ENCODE measurements at places on chromosomes 11 and 22.

DNA sequence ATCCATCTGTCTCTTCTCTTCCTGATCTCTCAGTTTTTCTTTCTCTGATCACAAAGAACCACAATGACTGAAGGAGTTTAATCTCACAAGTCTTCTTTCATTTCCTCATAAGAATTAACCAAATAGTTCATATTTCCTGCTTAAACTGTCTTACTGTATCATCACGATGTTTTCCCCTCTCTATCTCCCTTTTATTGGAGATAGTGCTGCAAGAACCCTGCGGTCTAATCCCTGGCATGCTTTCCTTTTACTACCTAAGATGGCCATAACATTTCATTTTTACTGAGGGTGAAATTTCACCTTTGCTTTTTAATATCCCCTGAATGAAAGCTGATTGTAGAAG is 28.9 kb downstream of the CARD18 start:
- no peak for DNase-seq

DNA sequence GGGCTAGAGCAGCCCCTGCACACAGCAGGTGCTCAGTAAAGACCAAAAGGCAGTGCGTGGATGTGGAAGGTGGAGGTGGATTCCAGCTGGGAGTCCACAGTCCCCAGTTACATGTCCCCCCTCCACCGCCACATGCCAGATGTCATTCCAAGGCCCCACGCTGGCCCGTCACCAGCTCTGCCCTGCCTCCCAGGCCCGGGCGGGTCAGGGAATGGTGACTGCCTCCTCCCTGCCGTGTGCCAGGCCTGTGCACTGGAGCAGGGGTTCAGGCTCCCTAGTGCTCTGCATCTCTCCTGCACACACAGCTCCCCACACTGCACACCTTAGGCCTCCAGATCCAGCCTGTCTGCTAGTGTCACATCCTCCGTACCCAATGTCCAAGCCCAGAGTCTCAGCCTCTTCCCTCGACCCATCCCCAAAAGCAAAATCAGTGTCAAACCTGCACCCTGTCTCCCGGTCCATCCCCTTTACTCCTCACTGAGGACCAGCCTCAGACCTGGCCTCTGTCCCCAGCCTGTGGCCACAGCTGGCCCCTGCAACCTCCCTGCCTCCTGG is 40.2 kb upstream of the PRODH start:
- no peak for DNase-seq

DNA sequence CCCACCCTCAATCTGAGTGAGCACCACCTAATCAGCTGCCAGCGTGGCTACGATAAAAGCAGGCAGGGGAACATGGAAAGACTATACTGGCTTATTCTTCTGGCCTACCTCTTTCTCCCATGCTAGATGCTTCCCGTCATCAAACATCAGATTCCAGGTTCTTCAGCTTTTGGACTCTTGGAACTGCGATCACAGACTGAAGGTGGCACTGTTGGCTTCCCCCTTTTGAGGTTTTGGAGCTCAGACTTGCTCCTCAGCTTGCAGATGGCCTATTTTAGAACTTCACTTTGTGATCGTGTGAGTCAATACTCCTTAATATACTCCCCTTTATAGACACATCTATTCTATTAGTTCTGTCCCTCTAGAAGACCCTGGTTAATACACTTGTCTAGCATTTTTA is 543.7 kb upstream of the RAG2 start:
- no peak for DNase-seq

GRCh38 chr22:28442711-28443525 is 236.7 kb downstream of the TTC28 start:
- DNase-seq: no peak

DNA sequence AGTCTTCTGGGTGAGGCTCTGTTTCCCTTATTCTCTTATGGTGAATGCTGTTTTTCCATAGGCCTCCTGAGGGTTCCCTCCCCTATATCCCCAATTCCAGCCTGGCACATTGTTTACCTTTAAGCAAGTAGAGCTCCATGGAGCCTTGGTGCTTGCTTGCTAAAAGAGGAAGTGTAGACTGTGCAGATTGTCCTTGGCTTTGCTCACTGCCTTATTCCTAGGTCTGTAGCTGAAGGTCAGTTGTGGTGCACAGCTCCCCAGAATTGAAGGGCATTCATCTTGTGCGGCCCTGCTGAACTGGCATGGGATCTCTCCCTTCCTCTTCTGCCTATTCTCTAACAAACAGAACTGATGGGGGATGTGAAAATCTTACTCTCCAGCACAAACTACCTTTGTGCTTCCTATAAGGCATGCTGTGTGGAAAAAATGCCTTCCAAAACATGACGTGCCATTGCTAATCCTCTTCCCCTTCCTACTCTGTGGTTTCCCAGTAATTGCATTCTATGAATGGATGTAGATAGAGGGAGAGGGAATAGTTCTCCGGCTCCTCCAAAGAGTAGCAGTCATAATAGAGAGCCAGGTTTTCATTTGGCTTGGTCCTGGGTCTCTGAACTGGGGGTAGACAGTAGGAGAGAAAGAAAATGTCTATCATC is 34.2 kb upstream of the PLET1 start:
- no peak for DNase-seq

- peak; percentile 48 for DNase-seq
These were observed 4.7 kb downstream of the CSDC2 start for GRCh38 chr22:41565403-41566054.

GRCh38 chr11:6686006-6686405 is 2.9 kb upstream of the MRPL17 start:
- no peak for DNase-seq

DNA sequence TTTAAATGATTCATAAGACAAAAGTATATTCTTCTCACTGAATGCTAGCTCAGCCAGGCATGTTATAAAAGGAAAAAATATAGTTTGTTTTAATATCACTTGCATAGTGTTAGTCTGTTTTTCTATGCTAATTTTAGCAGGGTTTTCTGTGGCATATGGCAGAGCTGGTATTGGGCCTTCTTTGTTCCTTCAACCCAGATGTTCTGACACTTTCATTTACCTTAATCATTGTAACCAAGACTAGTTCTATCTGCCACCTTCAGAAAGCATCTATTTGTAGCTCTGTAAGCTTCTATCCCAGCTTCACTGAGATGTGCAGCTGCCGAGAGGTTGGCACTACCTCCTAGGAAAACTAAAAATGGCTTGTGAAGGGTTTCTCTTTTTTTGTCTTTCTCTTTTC is 338.7 kb downstream of the GUCY1A2 start:
- DNase-seq: no peak

GRCh38 chr11:22371160-22371559 is 33.0 kb downstream of the SLC17A6 start:
- no peak for DNase-seq

DNA sequence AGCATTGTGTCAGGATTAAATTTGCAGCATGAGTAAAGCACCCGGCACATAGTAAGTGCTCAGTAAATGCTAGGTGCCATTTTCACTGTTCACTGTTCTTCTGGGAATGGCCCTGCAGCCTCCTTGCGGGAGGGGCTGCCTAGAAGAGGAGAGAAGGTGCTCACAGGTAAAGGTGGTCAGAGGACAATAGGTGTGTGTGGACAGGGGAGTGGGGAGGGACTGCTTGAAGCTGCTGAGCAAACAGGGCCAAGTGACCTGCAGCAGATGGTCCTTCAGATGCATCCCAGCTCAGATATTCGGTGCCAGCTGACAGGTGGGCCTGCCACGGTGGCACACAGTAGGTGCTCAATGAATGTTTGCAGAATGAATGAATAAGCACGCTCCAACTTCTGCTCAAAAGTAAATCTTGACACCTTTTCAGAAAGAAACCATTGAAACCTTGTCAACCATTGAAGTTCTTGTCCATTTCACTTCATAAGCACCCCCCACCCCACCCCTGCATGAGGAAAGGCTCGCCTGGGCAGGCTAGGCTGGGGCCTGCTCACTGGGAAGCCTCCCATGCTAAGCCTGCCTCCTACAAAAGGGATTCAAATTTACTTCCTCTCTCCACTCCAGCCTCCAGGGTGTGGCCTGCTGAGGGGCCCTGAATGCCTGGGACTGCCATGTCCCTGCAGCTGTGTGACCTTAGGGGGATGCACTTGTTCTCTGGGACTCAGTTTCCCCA is 1.6 kb downstream of the KIAA0930 start:
- no peak for DNase-seq

- no peak for DNase-seq
These were observed 36.0 kb upstream of the CHRNA10 start for GRCh38 chr11:3707176-3707575.

DNA sequence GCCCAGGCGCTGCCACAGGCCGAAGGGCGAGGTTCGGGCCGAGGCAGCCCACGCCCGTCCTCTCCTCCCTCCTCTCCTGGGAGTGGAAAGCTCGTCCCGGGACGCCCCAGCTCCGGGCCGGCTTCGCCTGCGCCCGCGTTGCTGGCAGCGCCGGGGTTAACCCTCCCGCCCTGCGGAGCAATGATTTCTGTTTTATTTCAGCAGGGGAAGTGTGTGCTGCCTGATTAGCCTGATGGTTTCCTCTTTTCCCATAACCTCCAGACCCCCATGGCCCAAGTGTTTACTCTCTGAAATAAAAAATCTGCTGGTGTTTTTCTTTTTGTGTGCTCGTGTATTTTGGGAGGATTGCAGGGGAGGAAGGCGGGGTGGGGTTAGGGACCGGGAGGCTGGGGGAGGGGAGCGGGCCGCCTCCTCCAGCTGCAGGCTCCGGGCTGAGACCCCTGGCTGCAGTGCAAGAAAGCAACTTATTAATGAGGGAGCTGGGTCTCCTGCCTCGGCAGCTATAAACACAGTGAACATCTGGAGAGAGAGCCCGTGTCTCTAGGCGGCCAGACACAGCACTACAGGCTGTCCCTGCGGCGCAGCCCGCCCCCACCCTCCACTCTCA is 38.6 kb downstream of the ETS1 start:
- DNase-seq: no peak

DNA sequence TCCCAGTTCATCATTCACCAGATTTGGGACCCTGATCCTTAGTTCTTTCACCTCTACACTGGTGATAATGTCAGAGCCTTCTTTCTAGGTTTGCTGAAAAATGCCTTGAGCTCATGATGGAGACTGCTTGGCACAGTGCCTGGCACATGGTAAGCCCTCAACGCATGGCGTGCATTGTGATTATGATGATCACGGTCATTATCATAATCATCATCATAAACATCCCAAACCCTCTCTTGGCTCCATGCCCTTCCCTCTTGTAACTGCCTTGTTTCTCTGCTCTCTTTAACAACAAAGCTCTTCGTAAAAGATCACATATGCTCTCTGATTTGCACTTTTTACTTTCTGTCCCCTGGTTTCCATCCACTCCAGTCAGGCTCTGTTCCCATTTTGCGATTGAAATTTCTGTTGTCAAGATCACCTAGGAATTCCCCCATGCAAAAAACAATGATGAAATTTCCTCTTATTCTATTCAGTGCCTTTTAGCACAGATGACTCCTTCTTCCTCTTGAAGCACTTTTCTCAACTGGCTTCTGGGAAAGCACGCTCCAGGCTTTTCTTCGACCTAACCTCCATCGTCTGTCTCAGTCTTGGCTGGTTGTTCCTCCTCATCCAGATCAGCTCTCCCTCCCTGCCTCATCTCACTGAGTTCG is 479.1 kb downstream of the OPCML start:
- DNase-seq: no peak

DNA sequence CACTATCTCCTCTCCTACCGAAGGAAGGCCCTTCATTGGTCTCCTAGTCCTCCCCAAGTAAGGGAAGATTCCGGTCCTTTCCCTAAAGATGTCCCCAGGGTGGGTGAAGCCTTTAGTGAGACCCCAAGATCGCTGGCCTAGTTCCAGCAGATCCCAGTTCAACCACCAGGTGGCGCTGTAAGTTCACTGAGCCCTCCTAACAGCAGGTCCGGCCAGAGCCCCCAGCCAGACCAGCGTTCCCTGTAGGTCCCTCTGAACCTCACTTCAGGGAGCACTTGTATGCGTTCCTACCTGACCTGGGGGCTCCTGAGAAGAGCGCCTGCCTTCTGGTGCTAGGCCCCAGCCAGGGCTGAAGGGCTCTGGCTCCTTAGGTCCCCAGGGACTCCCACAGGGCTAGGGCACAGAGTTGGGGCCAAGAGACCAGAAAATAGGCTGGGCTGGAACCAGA is 38.1 kb downstream of the LMO1 start:
- DNase-seq: peak; percentile 83

DNA sequence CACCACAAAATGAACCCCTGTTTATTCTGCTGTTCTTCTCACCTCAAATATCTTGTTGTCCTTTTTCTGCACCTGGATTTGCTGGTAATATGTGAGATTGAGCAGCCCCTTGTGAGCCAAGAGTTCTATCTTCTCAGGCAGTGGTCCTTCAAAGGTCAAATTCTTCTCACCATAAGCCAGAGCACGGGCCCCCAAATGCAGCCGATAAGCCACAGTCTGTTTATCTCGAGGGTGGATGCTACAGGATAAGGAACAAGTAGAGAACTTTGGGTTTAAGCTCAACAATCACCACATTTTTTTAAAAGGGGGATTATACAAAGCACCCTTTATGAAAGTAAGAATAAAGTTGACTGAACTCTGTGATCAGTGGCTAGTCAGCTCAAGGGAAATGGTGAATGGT is 15.8 kb downstream of the TBRG1 start:
- no peak for DNase-seq

- DNase-seq: no peak
These were observed 52.0 kb upstream of the DEPDC7 start for GRCh38 chr11:32963721-32964120.

- DNase-seq: no peak
These were observed 398.0 kb downstream of the TENM4 start for GRCh38 chr11:79042824-79043223.

- no peak for DNase-seq
These were observed 36.7 kb downstream of the NCAM1 start for GRCh38 chr11:112997857-112998466.

DNA sequence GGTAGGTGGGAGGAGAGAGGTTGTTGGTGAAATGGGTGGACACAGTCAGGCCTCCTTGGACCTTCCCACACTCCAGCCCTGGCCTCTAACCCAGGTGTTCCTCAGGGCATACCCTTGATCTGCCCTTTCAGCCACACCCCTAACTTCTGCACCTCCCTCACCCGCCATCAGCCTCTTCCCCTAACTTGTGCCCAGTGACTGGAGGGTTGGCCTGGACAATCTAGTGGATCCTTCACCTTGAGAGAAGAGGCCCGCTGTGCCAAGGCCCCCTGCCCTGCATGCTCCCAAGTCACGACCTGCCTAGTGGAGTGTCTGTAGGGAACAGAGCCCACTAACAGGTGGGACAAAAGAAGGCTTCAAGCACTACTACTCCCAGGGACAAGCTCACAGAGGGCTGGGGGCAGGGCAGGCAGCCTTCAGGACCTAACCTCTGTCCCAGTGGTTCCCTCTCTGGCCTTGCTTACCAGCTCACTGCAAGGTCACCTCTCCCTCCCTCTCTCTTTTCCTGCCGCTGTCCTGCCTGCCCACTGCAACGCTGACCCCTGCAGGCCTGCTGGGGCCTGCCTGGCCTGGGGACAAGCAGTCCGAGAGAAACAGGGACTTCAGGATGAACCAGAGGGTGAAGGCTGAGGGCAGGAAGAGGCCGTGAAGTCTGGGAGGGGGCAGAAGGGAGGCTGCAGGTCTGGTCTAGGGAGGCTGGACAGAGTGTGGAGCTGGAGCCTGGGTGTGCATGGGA is 3.3 kb downstream of the SYT7 start:
- peak; percentile 55 for DNase-seq

- DNase-seq: no peak
These were observed 39.1 kb downstream of the PITPNB start for GRCh38 chr22:27879923-27880322.
